Activated T-cell treated with anti-CD3 and anti-CD28 coated beads, Interleukin-2, amount 50 U/mL, for 72 hours (primary cell): ENCODE measurements at places on chromosomes 5 and 9.

DNA sequence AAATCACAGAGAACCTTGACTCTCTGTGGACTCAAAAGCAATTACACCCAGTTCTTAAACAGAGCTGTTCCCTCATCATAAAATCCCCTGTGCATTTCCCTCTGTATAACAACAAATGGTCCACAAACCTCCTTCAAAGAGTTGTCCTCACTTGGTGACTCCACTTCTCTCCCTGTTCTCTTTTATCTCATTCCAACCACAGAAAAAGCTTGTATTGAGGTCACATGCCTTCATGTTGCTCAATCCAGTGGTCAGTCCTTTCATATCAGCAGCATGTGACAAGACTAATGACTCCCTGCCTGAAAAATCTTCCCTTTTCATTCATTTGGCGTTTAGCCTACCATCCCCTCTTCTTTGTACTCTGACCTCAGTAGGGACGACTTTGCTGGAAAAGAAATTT, 158.0 kb downstream of the DEPDC1B start:
- peaks cover 7% of the 10 kb centered on the region for H3K27me3 ChIP-seq
- no peak overlapping the region for H3K4me3 ChIP-seq
- DNase-seq = no peak

DNA sequence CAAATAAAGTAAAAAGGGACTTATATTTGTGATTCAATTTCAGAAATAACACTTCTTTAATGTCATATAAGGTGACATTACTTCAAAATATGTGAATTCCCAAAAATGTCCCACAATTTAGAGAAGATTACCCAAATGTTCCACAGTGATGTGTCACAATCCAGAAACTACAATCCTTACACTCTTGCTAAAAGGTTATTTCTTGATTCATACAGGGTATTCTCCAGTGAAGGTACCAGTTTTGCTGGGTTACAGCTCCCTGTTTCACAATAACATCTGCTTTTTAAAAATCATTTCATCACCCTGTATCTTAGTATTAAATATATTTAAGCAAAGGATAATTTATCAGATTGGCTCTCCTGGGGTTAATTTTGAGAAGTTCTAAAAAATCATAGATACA, 11.0 kb downstream of the FBN2 start:
- H3K27me3 ChIP-seq = peaks cover 4% of the 10 kb centered on the region
- no peaks in the 10 kb centered on the region for H3K36me3 ChIP-seq
- DNase-seq = no peak
- no peak overlapping the region for H3K4me3 ChIP-seq
- no peak overlapping the region for H3K27ac ChIP-seq
- no peaks in the 10 kb centered on the region for H3K4me1 ChIP-seq

DNA sequence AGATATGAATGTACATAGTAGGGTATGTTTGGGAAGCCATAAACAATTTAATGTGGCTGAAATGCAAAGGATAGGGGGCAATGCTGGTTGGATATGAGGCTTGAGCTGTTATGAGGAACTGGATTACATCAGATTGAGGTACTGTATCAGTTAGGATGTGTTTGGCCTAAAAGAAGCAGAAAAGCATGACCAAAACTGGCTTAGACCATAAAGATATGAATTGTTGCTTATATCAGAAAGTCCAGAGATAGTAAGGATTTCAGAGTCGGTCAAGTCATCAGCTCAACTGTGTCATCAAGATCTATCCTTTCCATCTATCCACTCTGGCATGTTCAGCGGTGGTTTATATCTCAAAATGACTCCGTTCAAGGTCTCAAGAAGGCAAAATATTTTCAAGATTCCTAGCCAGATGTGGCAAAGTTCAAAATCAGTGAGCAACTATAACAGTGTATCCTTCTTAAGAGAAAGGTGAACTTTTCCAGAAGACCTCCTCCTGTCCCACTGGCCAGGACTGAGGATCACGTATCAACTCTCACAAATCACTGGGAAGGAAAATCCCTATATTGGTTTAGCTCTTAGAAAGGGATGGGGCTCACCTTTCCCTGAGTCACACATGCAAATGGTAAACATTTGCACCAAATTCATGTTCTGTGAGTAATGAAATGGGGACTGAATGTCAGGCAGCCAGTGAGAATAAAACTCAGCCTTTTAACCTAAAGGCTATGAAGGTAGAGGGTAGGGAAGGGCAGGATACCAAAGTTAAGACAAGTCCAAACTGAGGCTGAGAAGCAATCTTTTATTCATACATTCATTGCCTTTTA, 257.8 kb downstream of the TRIM32 start:
- no peak overlapping the region for H3K27ac ChIP-seq
- no peak overlapping the region for H3K4me3 ChIP-seq
- no peaks in the 10 kb centered on the region for H3K4me1 ChIP-seq
- peaks cover 21% of the 10 kb centered on the region for H3K27me3 ChIP-seq
- DNase-seq = no peak

DNA sequence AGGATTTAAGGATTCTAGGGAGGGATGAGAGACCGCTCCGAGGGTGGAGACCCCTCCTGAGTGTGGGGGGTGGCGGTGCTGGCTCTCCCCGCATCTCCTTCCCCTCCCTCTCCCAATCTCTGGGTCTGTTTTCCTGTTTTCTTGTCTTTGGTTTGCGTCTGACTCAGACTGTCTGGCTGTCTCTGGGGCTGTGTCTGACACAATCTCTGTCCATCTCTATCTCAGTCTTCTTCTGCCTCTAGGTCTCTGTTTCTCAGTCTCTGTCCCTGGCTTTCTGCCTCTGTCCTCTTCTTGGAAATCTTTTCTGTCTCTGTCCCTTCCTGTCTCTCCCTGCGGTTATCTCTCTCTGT, 196 bp upstream of the GRM6 start:
- peaks cover 2% of the 10 kb centered on the region for H3K36me3 ChIP-seq
- no peak for DNase-seq
- no peaks in the 10 kb centered on the region for H3K4me1 ChIP-seq
- H3K4me3 ChIP-seq = peak overlapping the region; percentile 5

- peaks cover 6% of the 10 kb centered on the region for H3K27me3 ChIP-seq
- no peak for DNase-seq
- H3K27ac ChIP-seq = no peak overlapping the region
- H3K36me3 ChIP-seq = no peaks in the 10 kb centered on the region
- no peak overlapping the region for H3K4me3 ChIP-seq
Observed at GRCh38 chr5:136236479-136237083, 43.6 kb upstream of the SMIM32 start.

GRCh38 chr9:18658804-18659705, 185.1 kb downstream of the ADAMTSL1 start:
- DNase-seq = no peak
- H3K36me3 ChIP-seq = no peaks in the 10 kb centered on the region
- no peaks in the 10 kb centered on the region for H3K27me3 ChIP-seq
- H3K27ac ChIP-seq = no peak overlapping the region
- no peaks in the 10 kb centered on the region for H3K4me1 ChIP-seq

- DNase-seq = no peak
- H3K4me3 ChIP-seq = no peak overlapping the region
- H3K27ac ChIP-seq = no peak overlapping the region
Observed at GRCh38 chr5:108432024-108432423, 50.1 kb upstream of the FBXL17 start.

DNA sequence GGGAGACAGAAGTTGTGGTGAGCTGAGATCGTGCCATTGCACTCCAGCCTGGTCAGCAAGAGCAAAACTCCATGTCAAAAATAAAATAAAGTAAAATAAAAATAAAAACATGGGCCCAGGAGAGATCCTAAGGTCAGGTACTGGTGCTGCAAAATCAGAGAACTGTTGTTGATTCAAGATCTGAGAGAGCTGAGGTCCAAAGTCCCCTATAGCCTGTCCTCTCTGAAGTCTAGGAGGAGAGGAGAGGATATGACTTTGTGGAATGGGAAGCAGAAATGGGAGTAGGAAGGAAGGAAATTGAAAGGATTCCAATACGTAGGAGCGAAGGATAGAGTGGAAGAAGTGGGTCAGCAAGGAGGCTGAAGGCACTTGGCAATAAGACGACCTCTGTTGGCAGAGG, 4.6 kb upstream of the OR1L4 start:
- H3K27me3 ChIP-seq = no peaks in the 10 kb centered on the region
- no peak overlapping the region for H3K4me3 ChIP-seq
- no peak for DNase-seq
- H3K36me3 ChIP-seq = peaks cover 14% of the 10 kb centered on the region

- no peaks in the 10 kb centered on the region for H3K27me3 ChIP-seq
- no peak overlapping the region for H3K27ac ChIP-seq
- H3K4me3 ChIP-seq = no peak overlapping the region
- H3K4me1 ChIP-seq = no peaks in the 10 kb centered on the region
- DNase-seq = no peak
- H3K36me3 ChIP-seq = no peaks in the 10 kb centered on the region
Observed at GRCh38 chr9:78871452-78872331, 574.8 kb downstream of the PSAT1 start.

DNA sequence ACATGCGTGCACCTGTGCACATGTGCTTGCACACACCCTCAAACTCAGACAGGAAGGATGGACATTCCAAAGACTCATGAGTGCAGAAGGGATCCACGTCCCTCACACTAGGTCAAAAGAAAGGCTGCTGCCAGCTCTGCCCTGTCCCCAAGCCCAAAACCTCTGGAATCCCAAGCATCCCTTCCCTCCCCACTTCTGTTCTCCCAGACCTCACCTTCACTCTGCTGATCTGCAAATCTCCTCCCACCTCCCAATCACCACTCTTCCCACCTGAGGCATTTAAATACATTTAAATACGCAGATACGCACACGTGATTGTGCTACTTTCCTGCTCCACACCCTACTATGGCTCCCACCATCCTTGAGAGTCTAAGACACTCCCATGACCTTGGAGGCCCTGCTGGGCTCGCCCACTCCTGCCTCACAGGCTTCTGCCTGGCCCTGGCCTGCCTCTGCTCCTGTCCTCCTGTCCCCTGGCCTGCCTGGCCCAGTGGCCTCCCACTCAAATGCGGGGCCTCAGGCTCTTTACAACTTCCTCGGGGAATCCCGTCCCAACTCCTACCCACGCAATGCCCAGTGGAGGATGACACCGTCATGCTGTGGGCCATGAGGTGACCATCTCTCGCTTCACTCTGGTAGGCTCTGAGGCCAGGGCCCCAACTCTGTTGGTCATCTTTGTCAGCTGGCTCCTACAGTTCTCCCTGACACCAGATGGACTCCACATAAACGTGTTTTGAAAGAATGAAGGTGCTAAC, 478.4 kb upstream of the DAP start:
- H3K27ac ChIP-seq = no peak overlapping the region
- DNase-seq = no peak
- no peaks in the 10 kb centered on the region for H3K27me3 ChIP-seq

GRCh38 chr9:32011049-32011448, 373.4 kb upstream of the ACO1 start:
- no peak overlapping the region for H3K4me3 ChIP-seq
- H3K36me3 ChIP-seq = no peaks in the 10 kb centered on the region
- no peaks in the 10 kb centered on the region for H3K27me3 ChIP-seq
- no peak for DNase-seq
- no peaks in the 10 kb centered on the region for H3K4me1 ChIP-seq

GRCh38 chr9:101472891-101473290, 37.3 kb upstream of the ALDOB start:
- H3K27ac ChIP-seq = no peak overlapping the region
- H3K36me3 ChIP-seq = no peaks in the 10 kb centered on the region
- peaks cover 65% of the 10 kb centered on the region for H3K27me3 ChIP-seq
- no peak overlapping the region for H3K4me3 ChIP-seq
- no peaks in the 10 kb centered on the region for H3K4me1 ChIP-seq
- no peak for DNase-seq

- no peak for DNase-seq
- H3K27me3 ChIP-seq = peaks cover 11% of the 10 kb centered on the region
- peak overlapping the region; percentile 89 for H3K4me3 ChIP-seq
- H3K4me1 ChIP-seq = peaks cover 30% of the 10 kb centered on the region
- H3K27ac ChIP-seq = peak overlapping the region; percentile 94
Observed at GRCh38 chr5:151448038-151448985, 909 bp downstream of the SLC36A1 start.

GRCh38 chr5:152462021-152462721, 57.1 kb upstream of the NMUR2 start:
- H3K4me1 ChIP-seq = no peaks in the 10 kb centered on the region
- no peak for DNase-seq
- peaks cover 10% of the 10 kb centered on the region for H3K27me3 ChIP-seq
- H3K27ac ChIP-seq = no peak overlapping the region
- no peak overlapping the region for H3K4me3 ChIP-seq

- H3K4me3 ChIP-seq = peak overlapping the region; percentile 62
- peaks cover 42% of the 10 kb centered on the region for H3K4me1 ChIP-seq
- no peaks in the 10 kb centered on the region for H3K36me3 ChIP-seq
- H3K27ac ChIP-seq = peak overlapping the region; percentile 72
- no peaks in the 10 kb centered on the region for H3K27me3 ChIP-seq
Observed at GRCh38 chr9:131361202-131361833, 32.6 kb upstream of the PRRC2B start.

DNA sequence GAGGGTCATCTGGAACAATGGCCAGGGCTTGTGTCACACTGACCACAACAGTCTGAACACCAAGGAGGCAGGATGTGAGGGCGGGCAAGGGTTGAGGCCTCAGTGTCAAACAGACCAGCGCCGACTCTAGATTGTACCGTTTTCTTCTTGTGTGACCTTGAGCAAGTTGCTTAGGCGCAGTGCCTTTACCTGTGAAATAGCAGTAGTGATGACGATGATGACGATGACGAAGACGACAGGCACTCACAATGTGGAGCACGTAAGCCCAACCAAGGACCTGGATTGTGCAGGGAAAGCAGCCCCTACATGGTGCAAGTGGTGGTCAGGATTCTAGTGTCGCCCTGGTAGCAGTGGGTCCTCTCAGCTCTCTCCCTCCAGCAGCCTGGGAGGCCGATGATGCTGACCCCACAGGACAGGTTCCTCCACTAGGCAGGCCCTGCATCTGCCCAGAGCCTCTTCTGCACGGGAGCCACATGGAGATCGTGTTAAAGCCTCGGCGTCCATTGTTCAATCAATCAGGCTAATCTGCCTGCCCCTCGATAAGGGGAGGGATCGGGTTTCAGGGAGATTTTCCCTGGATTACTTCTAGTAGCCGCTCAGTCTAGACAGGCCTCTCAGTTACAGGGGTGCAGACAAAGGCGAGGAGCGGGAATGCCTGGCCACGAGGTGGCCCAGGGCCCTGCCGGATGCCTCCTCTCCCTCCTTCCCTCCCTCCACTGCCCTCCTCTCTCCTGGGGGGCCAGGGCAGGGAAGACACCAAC, 91.7 kb downstream of the MACROH2A1 start:
- no peak overlapping the region for H3K27ac ChIP-seq
- peaks cover 8% of the 10 kb centered on the region for H3K27me3 ChIP-seq
- H3K36me3 ChIP-seq = no peaks in the 10 kb centered on the region
- no peak overlapping the region for H3K4me3 ChIP-seq
- H3K4me1 ChIP-seq = peaks cover 20% of the 10 kb centered on the region

GRCh38 chr9:126982215-126983002, 67.8 kb downstream of the RALGPS1 start:
- H3K4me3 ChIP-seq = no peak overlapping the region
- DNase-seq = no peak
- H3K4me1 ChIP-seq = peaks cover 20% of the 10 kb centered on the region
- peaks cover 11% of the 10 kb centered on the region for H3K36me3 ChIP-seq
- peaks cover 90% of the 10 kb centered on the region for H3K27me3 ChIP-seq

GRCh38 chr9:134167530-134167931, 3.2 kb upstream of the RNU6ATAC start:
- no peak overlapping the region for H3K4me3 ChIP-seq
- H3K4me1 ChIP-seq = peaks cover 13% of the 10 kb centered on the region
- H3K36me3 ChIP-seq = peaks cover 3% of the 10 kb centered on the region
